ENCODE measurements at places on chromosomes 1 and 21.

DNA sequence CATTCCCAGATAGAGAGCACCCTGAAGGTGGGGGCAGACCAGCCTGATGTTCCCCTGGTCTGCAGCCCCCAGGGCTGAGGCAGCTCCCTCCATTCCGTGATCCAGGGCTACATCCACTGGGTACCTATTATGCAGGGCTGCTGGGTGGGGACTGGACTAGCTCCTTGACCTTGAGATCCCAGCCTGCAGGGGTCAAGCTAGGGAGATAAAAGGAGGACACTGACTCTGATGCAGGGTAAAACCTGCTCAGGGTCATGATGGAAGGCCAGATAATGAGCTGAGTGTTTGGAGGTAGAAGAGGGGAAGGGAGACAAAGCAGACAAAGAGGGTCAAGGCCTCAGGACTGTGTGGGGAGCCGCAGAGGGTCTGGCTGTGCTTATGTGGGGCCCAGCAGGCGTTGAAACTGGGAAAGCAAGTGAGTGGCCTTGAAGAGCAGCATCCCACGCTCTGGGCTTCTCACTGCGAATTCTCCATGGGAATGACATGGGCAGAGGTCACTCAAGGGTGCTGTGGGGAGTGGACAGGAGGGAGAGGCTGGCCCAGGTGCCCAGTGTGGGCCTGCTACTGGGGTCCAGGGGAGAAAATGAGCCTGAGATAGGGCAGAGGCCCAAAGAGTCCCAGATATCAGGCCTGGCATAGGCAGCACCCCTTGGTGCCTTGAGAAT lies 9.7 kb downstream of the FOXO6 start:
- DNase-seq, result no peak

GRCh38 chr1:919271-919872 lies 4.4 kb upstream of the SAMD11 start:
- DNase-seq, result no peak

DNA sequence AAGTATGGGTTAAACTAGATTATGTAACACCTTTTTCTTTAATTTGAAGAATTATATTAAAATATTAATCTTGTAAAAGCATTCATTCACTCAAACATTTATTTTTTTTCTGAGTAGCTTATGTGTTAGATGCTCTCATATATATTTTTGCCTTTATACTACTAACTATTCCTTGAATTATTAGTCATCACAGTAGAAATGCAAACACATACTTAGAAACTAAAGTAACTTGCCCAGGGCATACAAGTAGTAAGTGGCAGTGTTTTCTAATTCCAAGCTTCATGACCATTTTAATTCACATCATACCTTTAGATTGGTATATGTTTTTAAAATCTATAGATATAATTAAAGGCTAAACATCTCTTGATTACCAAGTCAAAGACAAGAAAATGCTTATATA lies 1271.0 kb downstream of the BRINP3 start:
- DNase-seq, result no peak

- no peak for DNase-seq
Observed at GRCh38 chr1:160781186-160781766, 14.7 kb upstream of the LY9 start.

Measured in CD4-positive, alpha-beta memory T cell (primary cell).